Tongue (tissue), 3 donors: ENCODE measurements at places on chromosomes 5 and 9. TPM values are rescaled to one million over a fixed set of nuclear protein-coding genes. Genes with fewer than 3 reads are reported as not detected.
A peak's percentile ranks its signal among the peaks of the same experiment; 100 is the strongest.

GRCh38 chr5:88691945-88692868 lies 190.8 kb downstream of the MEF2C start:
- no peak for DNase-seq

Gene CRB2
- total RNA-seq: 0.72 TPM

DNA sequence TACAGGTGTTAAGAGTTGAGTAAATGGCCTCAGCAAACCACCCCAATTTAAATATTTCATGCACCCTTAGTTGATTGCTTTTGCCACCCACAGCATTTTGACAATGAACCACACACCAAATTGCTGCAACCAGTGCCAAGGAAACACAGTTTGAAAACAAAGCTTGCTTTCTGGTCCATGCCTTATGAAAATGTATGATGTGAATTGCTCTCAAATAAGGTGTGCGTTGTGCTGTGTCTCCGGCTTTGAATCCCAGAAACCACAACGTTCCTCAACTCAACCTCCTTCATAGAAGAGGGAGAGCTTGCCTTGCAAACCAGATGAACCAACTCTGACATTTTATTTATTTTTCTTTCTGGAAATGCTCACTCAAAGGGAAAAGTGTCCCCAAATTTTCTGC lies 762.7 kb downstream of the TLE1 start:
- no peak for DNase-seq

Gene SLC6A3
- 0.10 TPM for total RNA-seq

Gene TPPP
- 10.5 TPM for total RNA-seq

- no peak for DNase-seq
These were observed 16.5 kb downstream of the F2RL2 start for GRCh38 chr5:76606701-76607100.

- no peak for DNase-seq
These were observed 11.1 kb downstream of the NR5A1 start for GRCh38 chr9:124496075-124496449.

GRCh38 chr5:149114403-149115312 lies 26.6 kb upstream of the ABLIM3 start:
- peak; percentile 84 for DNase-seq

Gene MYMK
- 18.3 TPM for total RNA-seq

Gene IFNA2
- total RNA-seq: not detected

DNA sequence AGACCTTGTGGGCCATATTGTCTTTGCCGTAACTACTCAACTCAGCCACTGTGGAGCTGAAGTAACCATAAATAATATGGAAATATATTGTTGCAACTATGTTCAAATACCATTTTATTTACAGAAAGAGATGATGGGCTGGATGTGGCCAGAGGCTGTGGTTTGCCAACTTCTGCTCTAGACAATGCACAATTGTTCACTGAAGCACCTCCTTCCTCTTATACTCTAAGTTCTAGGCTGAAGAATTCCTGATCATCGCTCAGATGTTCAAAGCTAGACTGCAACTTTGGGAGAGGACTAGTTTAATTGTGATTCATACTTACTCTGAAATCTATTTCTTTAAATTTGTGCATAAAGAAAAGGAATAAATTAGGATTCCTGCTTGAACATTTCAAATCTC lies 245.0 kb downstream of the TAF11L14 start:
- no peak for DNase-seq

DNA sequence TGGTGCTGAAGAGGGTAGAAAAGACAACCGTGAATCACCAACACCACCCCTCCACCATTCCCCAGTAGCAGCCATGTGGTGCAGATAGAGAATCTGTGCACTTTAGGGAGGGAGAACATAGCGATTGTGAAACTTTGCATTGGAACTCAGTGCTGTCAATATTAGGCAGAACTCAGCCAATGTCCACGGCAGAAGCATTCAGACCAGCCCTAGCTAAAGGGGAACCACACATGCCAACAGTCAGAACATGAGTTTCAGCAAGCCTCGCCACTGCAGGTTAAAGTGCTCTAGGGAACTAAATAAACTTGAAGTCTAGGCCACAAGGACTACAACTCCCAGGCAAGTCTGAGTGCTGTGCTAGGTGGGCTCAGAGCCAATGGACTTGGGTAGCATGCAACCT lies 38.5 kb upstream of the DEPDC1B start:
- DNase-seq: no peak

Gene BARHL1
- total RNA-seq: not detected
